ENCODE measurements at places on chromosomes 7 and 10. TPM values are rescaled to one million over a fixed set of nuclear protein-coding genes. Genes with fewer than 3 reads are reported as not detected.

- H3K36me3 ChIP-seq = no peaks in the 10 kb centered on the region
- no peak overlapping the region for H3K4me3 ChIP-seq
- no peak for DNase-seq
Measured at GRCh38 chr10:123897146-123897545, 5.5 kb upstream of the CPXM2 start.

- no peak overlapping the region for H3K4me3 ChIP-seq
- no peak overlapping the region for H3K27ac ChIP-seq
- no peaks in the 10 kb centered on the region for H3K36me3 ChIP-seq
- DNase-seq = peak; percentile 76
- H3K4me1 ChIP-seq = peaks cover 81% of the 10 kb centered on the region
Measured at GRCh38 chr10:132575320-132576201, 38.0 kb downstream of the INPP5A start.

DNA sequence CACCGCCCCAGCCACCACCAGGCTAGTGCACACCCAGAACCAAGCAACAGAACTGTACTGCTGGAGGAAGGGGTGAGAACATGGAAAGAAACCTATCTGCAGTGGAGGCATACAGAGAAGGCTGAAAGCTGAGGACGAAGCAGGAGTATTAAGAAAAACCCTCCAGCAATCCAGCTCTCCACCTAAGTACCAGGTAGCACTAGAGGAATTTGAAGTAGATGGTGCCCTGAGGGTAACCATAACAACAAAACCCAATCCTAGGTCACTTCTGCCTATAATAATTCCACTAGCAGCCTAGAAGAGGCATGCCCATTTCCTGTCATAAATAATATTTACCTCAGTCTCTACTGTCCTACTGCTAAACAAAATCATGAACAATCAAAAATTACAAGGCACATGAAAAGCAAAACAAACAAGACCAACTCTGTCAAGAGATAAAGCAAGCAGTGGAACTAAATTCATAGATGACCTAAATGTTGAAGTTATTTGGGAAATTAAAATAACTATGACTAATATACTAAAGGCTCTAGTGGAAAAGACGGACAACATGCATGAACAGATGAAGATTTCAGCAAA lies 51.1 kb downstream of the HYCC1 start:
- H3K27me3 ChIP-seq = no peaks in the 10 kb centered on the region
- peaks cover 2% of the 10 kb centered on the region for H3K36me3 ChIP-seq
- DNase-seq = no peak
- H3K4me1 ChIP-seq = no peaks in the 10 kb centered on the region
- no peak overlapping the region for H3K4me3 ChIP-seq

DNA sequence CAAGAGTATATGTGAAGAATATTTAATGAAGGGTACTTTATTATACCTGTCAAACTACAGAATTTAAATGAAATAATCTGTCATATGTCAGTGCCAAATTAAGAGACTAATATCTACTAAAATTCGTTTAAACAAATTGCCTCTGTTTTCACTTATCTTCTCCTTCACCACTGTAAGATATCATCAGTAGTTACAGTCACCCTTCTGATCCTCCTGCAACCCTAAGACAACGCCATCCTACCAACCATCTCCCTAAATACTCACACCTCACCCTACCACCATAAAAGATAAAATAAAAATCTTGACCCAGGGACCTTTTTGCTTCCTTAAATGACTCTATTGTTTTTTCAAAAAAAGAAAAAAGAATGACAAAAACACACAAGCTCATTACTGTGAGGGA lies 20.8 kb downstream of the EZH2 start:
- no peaks in the 10 kb centered on the region for H3K4me1 ChIP-seq
- no peaks in the 10 kb centered on the region for H3K27me3 ChIP-seq
- H3K27ac ChIP-seq = no peak overlapping the region
- H3K36me3 ChIP-seq = no peaks in the 10 kb centered on the region
- H3K4me3 ChIP-seq = no peak overlapping the region

DNA sequence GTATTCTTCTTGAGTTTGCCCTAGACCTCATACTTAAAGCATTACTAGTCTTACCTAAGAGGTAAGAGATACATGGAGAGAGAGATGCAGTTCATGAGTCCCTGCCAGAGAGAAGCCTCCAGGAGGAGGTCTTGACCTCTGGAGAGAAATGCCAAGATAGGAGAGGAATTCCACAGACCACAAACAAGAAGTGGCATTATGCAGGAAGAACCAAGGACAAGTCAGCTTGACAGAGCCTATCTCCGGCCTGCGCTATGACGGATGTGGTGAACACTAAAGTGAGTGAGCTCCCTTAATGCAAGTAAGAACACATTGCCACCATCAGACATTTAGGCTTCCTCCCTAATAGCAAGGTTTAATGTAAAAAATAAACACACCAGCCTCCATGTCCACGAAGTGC lies 27.9 kb upstream of the COL1A2 start:
- no peaks in the 10 kb centered on the region for H3K36me3 ChIP-seq
- no peak overlapping the region for H3K27ac ChIP-seq
- no peaks in the 10 kb centered on the region for H3K27me3 ChIP-seq
- no peak overlapping the region for H3K4me3 ChIP-seq
- DNase-seq = no peak

DNA sequence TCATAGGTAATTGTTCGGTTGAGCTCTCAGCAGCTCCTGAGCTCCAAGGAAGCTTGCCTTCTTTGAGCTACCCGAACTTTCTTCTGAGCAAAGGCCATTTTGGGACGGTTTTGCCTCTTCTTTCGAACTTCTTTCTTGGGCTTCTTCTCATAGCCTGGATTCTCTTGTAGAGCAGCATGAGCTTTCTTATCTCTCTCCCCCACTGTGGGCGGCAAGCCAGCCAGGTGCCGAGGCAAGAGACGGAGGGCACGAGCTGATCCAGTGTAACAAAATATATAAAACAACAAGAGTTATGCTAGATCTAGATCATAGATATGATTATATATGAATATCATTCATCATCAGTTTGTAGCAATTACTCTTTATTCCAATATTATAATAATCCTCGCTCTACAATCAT lies 16.5 kb upstream of the KNDC1 start:
- no peak overlapping the region for H3K4me3 ChIP-seq
- no peaks in the 10 kb centered on the region for H3K4me1 ChIP-seq
- peaks cover 6% of the 10 kb centered on the region for H3K27me3 ChIP-seq
- no peak for DNase-seq
- no peaks in the 10 kb centered on the region for H3K36me3 ChIP-seq

DNA sequence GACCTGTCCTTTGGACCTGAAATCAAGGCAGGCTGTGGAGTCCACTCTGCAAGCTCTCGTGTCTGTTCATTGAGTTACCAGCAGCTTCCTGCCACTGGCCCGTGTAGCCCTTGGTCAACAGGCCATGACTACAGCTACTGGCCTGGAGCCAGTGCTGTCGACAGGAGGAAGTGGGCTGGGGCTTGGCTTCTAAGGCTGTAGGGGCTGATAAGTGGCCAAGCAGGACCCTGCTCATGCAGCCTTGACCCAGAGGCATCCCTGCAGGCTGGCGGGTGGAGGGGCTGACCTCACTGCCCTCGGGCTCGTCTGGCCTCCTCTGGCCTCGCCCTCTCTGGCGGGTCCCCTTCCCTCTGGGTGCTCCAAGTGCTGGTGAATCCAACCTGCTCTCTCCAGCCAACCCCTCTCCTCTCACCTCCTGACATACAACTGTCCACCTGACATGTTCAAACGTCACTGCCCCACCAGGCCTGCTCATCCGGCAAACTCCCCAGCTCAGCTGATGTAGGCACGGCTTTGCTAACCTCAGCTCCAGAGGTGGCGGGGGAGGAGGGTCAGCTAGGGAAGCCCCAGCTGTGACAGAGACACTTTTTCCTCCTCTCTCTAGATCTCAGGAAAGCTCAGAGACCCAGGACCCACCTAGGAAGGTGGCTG lies 188.6 kb upstream of the LYZL2 start:
- no peak for DNase-seq
- no peaks in the 10 kb centered on the region for H3K4me1 ChIP-seq
- H3K4me3 ChIP-seq = no peak overlapping the region
- no peaks in the 10 kb centered on the region for H3K27me3 ChIP-seq

GRCh38 chr10:1015688-1016087 lies 10.0 kb downstream of the IDI2 start:
- H3K4me3 ChIP-seq = no peak overlapping the region
- peaks cover 1% of the 10 kb centered on the region for H3K36me3 ChIP-seq
- no peaks in the 10 kb centered on the region for H3K27me3 ChIP-seq
- no peak overlapping the region for H3K27ac ChIP-seq
- no peaks in the 10 kb centered on the region for H3K4me1 ChIP-seq

The GNA12 gene
- polyA plus RNA-seq = 34.6 TPM

The ARHGEF5 gene
- polyA plus RNA-seq = 6.8 TPM
